ENCODE measurements at places on chromosomes 4 and X.

GRCh38 chr4:79964020-79964399 lies 109.0 kb downstream of the ANTXR2 start:
- no peak overlapping the region for H3K27ac ChIP-seq
- H3K36me3 ChIP-seq = no peaks in the 10 kb centered on the region
- no peaks in the 10 kb centered on the region for H3K4me1 ChIP-seq
- DNase-seq = no peak
- no peaks in the 10 kb centered on the region for H3K27me3 ChIP-seq

GRCh38 chr4:81881855-81882621 lies 410.3 kb upstream of the RASGEF1B start:
- H3K27me3 ChIP-seq = no peaks in the 10 kb centered on the region
- no peak for DNase-seq
- H3K4me1 ChIP-seq = no peaks in the 10 kb centered on the region
- H3K36me3 ChIP-seq = no peaks in the 10 kb centered on the region
- H3K4me3 ChIP-seq = no peak overlapping the region
- H3K27ac ChIP-seq = no peak overlapping the region

- H3K36me3 ChIP-seq = no peaks in the 10 kb centered on the region
- no peak for DNase-seq
- no peaks in the 10 kb centered on the region for H3K27me3 ChIP-seq
- H3K27ac ChIP-seq = no peak overlapping the region
These were observed 974.3 kb downstream of the FSTL5 start for GRCh38 chr4:161189286-161190134.

- peaks cover 18% of the 10 kb centered on the region for H3K36me3 ChIP-seq
- no peaks in the 10 kb centered on the region for H3K4me1 ChIP-seq
- H3K27me3 ChIP-seq = no peaks in the 10 kb centered on the region
These were observed 32.8 kb downstream of the CLDN22 start for GRCh38 chr4:183287309-183287659.

- no peak overlapping the region for H3K4me3 ChIP-seq
- no peaks in the 10 kb centered on the region for H3K27me3 ChIP-seq
These were observed 459.5 kb downstream of the GASK1B start for GRCh38 chr4:157713342-157713741.

DNA sequence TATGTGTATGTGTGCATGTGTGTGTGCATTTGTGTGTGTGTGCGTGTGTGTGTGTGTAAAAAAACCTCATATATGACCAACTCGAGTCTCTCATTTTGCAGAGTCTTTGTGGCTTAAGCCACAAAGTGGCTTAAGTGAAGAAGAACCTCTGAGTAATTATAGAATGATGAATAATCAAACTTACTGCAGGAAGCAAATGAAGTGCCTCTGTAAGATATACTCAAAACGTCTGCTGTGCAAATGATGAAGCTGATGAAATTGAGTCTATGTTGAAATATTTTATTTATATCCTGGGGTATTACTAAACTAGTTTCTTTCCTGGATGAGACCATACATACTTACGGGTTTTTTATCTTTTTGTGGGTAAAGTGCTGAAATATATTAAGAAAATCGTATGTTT lies 1198.7 kb downstream of the PCDH7 start:
- H3K4me3 ChIP-seq = no peak overlapping the region
- no peaks in the 10 kb centered on the region for H3K36me3 ChIP-seq
- no peaks in the 10 kb centered on the region for H3K27me3 ChIP-seq
- H3K27ac ChIP-seq = no peak overlapping the region

- H3K27ac ChIP-seq = no peak overlapping the region
- H3K27me3 ChIP-seq = peaks cover 3% of the 10 kb centered on the region
- H3K36me3 ChIP-seq = no peaks in the 10 kb centered on the region
- H3K4me3 ChIP-seq = peak overlapping the region; percentile 56
These were observed 721 bp downstream of the FAM184B start for GRCh38 chr4:17780501-17781299.

DNA sequence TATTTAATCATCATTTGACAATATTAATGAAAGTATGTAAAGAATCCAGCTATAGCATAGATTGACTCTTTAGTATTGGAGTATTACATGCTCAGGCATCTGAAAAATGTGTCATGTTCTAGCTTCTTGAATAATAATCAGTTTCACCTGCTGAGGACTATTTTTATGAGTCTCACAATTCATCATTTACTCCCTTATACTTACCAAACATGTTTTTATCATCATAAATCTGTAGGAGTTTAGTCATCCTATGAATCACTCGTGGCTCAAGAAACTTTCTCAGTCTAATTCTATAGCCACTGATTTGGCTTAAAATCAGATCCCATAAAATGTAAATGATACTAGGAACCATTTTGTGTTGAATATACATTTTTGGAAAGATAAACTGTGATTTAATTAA lies 1616.1 kb downstream of the C4orf33 start:
- H3K27me3 ChIP-seq = no peaks in the 10 kb centered on the region
- no peaks in the 10 kb centered on the region for H3K4me1 ChIP-seq
- no peaks in the 10 kb centered on the region for H3K36me3 ChIP-seq
- H3K27ac ChIP-seq = no peak overlapping the region

DNA sequence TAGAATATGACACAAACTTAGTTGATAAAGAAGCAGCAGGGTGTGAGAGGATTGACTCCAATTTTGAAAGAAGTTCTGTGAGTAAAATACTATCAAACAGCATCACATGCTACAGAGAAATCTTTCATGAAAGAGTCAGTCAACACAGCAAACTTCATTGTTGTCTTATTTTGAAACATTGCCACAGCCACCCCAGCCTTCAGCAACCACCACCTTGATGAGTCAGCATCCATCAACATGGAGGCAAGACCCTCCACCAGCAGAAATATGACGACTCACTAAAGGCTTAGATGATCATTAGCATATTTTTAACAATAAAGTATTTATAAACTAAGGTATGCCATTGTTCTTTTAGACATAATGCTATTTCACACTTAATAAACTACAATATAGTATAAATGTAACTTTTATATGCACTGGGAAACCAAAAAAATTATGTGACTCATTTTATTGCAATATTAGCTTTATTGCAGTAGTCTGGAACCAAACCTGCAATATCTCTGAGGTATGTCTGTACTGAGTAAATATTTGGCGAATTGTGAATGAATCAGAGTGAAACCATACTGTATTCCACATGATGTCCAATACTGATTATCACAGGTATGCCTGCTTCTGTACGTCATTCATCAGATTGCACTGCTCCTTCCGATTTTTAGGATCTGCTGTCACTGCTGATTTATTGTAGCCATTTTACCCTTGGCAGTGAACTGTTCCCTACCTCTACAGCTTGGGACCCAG lies 11.6 kb downstream of the FRMPD4 start:
- H3K36me3 ChIP-seq = no peaks in the 10 kb centered on the region
- H3K27ac ChIP-seq = no peak overlapping the region
- H3K4me1 ChIP-seq = no peaks in the 10 kb centered on the region
- no peaks in the 10 kb centered on the region for H3K27me3 ChIP-seq

DNA sequence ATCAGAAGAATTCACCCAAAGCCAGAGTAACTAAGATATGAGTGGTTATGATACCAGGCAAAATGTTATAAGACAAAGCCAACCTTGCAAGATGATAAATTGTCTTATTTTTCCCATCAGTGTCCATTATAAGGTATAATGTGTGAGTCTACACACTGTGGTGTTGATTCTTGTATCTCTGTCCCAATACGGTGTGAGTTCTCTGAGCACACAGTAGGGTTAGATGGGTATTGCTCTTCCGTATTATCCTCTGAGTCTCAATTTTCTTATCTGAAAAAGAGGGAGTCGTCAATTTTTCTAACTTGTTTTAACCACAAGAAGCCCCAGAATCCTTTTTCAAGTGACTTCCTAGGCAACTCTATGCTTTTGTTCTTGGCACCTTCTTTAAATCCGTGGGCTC lies 69.9 kb downstream of the HMGB2 start:
- no peak overlapping the region for H3K27ac ChIP-seq
- no peak overlapping the region for H3K4me3 ChIP-seq
- H3K27me3 ChIP-seq = no peaks in the 10 kb centered on the region
- no peaks in the 10 kb centered on the region for H3K4me1 ChIP-seq
- no peak for DNase-seq
